ENCODE measurements at places on chromosomes 6 and 20. TPM values are rescaled to one million over a fixed set of nuclear protein-coding genes. Genes with fewer than 3 reads are reported as not detected.

The OOEP gene
- not detected for polyA plus RNA-seq

The LTB gene
- not detected for polyA plus RNA-seq

The TFAP2C gene
- not detected for polyA plus RNA-seq

The PRL gene
- polyA plus RNA-seq = not detected

The BPIFB4 gene
- not detected for polyA plus RNA-seq

The ARHGAP40 gene
- 0.61 TPM for polyA plus RNA-seq
